Activated T-helper 9 cell treated with anti-CD3 and anti-CD28 coated beads, Interleukin-2, amount 50 U/mL, for 16 hours (primary cell): ENCODE measurements at places on chromosomes 1 and 21.

DNA sequence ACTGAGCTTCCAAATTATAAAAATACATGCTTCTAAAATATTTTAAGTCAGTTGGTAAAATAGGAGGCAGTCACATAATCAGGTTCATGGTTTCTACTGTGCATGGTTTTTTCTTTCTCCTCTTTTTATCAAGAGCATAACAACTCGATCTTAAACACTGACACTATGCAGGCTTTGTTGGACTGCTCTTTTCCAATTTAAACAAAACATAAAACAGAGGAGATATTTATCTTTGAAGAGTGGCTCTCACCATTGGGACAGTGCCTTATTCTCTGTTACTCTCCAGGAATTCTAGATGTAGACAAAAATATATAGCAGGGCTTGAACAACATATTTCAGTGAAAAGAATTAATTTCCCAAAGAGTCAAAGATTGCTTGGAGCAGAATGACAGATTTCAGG lies 883.5 kb upstream of the ADGRL2 start:
- DNase-seq, result no peak

- DNase-seq, result no peak
Observed at GRCh38 chr1:60874718-60875117, 207.6 kb upstream of the NFIA start.

DNA sequence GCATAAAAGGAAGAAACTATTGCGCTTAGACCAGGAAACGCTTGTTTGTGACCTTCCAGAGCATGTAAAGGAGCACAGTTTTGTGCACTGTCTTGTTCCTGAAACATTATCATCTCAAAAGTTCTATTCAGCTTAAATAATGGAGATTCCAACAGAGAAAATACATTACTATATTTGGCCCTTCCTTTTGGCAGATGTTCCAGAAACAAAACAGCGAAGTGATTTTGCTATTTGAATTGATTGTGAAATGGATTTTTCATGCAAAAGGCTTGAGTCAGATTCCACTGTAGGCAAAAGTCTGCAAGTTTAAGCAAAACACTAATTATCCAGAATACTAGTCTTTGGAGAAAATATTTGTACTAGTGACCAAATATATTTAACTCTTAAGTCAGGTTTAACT lies 80.3 kb upstream of the PTBP2 start:
- DNase-seq, result no peak

- peak; percentile 81 for DNase-seq
Observed at GRCh38 chr1:28668191-28668955, at the start of gene GMEB1. GMEB1 (plus strand) TSS chr1:28668784; CDS start chr1:28683613, 14,829 bp downstream.

GRCh38 chr21:36023092-36023480 lies 37.2 kb downstream of the SETD4 start:
- DNase-seq, result no peak

DNA sequence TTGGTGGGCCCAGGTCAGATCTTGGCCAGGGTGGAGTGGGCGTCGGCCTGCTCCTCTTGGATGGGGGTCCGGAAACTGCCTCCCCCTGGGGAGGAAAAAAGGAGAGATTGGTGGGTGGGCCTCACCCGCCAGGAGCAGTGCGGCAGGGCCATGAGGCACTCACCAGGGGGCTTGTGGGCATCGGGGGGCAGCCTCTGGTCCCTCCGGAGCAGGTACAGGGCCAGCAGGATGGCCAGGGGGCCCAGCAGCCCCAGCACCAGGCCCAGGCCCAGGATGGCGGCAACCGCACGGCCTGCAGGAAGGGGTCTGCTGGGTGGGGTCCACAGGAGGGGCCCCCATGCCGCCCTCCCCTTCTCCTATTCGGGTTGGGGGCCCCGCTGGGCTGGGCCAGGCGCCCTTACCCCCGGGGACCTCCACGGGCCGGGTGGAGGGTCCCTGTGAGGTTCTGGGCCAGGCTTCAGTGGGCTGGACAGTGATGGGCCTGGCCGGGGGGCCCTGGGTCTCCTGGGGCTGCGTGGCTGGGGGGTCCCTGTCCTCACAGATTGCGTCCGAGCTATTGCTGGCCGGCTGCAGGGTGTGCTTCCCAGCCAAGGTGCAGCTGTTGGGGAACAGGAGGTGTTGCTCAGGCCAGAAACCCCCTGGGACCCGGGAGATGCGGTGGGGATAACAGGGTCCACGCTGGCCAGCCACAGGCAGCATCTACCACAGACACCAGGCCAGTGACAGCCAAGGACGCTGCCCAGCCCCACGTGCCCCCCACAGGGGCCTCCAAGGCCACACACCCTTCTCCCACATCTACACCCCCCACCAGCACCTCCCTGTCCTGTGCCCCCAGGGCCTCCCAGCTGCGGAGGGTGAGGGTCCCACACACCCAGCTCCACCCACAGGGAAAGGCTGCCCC lies 2.2 kb downstream of the TNFRSF4 start:
- peak; percentile 1 for DNase-seq

GRCh38 chr1:183910845-183911244 lies 105.9 kb downstream of the RGL1 start:
- no peak for DNase-seq

DNA sequence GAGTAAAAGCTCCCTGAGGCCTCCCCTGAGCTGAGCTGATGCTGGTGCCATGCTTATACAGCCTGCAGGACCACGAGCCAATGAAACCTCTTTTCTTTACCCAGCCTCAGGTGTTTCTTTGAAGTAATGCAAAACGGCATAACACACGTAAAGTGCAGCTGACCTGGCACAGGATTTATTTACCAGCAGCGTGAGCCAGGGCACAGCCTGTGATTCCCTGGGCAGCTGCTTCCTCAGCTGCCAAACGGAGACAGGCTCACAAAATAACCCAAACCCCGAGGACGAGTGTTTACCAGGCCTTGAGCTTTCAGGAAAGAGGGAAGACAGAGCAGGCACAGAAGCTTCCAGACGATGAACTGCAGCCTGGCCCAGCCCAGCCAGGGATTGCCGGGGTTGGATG lies 120.6 kb upstream of the ARHGEF16 start:
- DNase-seq, result no peak

DNA sequence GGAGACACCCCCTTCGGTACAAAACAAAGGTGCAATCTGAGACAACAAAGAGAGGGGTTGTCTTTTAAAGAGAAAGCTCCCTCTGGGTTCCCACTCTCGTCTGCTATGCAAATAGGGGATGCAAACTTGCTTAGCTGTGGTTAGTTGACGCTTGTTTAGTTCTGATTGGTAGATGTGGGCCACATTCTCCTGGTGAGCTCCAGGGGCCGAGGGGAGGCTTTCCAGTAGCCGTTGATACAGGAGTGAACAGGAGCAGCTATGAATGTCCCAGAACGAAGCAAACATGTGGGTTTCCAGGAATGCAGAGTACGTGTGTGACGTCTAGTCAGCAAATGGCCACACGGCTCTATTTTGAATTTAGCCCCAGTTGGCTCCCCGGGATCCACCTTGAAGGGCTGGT lies 14.7 kb downstream of the TFF2 start:
- no peak for DNase-seq

GRCh38 chr21:34514576-34515115 lies 2.6 kb upstream of the KCNE1 start:
- DNase-seq, result no peak

GRCh38 chr1:242139442-242139841 lies 140.5 kb upstream of the MAP1LC3C start:
- DNase-seq, result no peak

GRCh38 chr1:85339089-85339488 lies 62.7 kb upstream of the BCL10 start:
- no peak for DNase-seq

- DNase-seq, result no peak
Observed at GRCh38 chr1:25112400-25112799, 119.9 kb downstream of the SYF2 start.

GRCh38 chr1:225544263-225544662 lies 108.7 kb downstream of the ENAH start:
- no peak for DNase-seq

DNA sequence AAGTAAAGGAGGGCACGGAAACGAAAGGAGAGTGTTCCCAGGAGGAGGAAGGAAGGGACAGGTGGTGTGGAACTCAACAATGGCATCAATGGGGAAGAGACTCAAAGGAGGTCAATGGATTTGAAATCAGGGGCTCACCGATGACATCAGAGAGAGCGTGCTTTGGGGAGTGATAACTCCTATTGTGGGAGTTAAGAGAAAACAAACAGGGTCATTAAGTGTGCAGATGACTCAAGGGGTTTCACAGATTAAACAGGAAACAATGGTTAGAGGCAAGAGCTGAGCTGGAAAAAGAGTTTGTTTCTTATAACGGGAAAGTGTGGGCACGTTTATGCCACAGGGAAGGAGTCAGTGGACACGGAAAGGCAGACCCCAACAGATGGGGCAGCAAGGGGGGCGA lies 629.1 kb downstream of the SMYD3 start:
- DNase-seq, result no peak

GRCh38 chr1:195769461-195769860 lies 838.8 kb downstream of the KCNT2 start:
- DNase-seq, result no peak

DNA sequence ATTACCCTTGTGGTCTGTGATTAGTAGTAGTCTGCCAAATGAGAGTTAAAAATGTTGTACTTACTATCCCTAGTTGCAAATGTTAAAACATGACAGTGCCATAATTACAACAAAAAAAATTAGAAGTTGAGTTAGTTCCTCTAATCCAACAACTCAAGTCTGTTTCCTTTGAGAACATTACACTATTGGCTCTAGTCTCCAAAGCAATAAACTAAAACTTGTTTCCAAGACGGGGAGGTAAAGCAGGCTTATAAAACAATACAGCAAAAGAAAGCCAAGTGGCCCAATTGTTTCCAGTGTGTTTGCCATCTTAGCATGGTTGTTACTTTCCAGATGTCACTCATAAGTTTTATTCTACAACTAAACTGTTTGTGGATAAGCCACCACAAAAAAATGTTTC lies 11.6 kb downstream of the KYAT3 start:
- DNase-seq, result no peak

- no peak for DNase-seq
Observed at GRCh38 chr1:227786673-227787512, 28.6 kb upstream of the PRSS38 start.

- DNase-seq, result no peak
Observed at GRCh38 chr1:63873751-63874150, 99.9 kb downstream of the ROR1 start.

GRCh38 chr1:188590641-188591040 lies 1761.9 kb downstream of the PLA2G4A start:
- DNase-seq, result no peak

DNA sequence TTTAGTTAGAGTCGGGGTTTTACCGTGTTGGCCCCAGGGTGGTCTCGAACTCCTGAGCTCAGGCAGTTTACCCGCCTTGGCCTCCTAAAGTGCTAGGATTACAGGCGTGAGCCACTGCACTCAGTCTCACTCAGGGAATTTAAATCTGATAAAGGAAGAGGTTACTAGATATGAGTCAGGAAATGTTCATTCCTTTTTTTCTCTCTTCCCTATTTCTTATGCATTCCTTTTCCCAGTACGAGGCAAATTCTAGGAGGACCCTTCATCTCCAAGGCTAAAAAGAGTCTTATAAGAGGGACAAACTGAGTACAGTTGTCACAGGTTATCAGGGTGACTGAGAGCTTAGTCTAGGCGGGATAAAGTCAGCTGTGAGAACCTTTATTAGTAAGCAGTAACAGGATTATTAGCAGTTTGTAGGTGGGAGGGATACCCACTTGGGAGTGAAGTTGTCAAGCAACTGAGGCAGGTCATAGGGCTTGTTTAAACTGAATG lies 9.1 kb downstream of the MACF1 start:
- no peak for DNase-seq

- no peak for DNase-seq
Observed at GRCh38 chr1:71784241-71784640, 498.1 kb downstream of the NEGR1 start.

DNA sequence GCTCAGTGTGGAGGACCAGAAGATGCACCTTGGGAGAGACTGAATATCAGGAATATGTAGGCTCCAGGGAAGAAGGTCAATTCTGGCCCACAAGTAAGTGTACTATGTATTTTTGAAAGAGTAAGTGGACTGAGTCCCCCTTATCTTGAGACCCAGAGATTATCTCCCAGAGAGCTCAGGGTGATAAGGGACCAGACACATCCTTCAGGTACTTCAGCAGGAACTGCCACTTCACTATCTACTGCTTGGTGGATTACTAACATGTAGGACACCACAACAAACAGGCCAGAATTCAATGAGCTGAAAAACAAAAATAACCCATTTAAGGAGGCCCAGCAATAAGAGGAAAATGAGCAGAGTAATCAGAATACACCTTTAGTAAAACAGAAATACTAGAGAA lies 119.2 kb downstream of the ZNF644 start:
- no peak for DNase-seq

DNA sequence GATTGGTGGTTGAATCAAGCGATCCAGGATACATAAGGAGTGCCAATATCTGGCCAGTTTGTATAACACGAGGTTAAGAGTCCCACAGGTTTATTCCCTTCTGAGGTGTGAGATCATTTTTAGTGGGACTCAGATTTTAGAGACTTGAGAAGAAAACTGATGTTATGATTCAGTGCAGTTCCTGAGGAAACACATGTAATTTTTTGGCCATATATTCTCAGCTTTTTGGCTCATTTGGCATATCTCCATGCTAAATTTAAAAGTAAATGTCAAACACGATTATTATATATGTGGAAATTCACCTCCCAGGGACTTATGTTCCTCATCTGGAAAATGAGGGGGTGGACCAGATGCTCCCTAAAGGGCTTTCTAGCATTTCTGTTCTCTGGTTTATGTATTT lies 39.2 kb upstream of the SERBP1 start:
- no peak for DNase-seq

GRCh38 chr1:214514032-214514818 lies 37.2 kb downstream of the PTPN14 start:
- DNase-seq, result no peak

GRCh38 chr1:92346866-92347640 lies 48.2 kb downstream of the RPAP2 start:
- no peak for DNase-seq

- no peak for DNase-seq
Observed at GRCh38 chr1:22056043-22056442, 3.5 kb downstream of the CDC42 start.

GRCh38 chr21:15742052-15742670 lies 12.4 kb downstream of the USP25 start:
- DNase-seq, result no peak

GRCh38 chr1:77582905-77583304 lies 99.6 kb downstream of the ZZZ3 start:
- no peak for DNase-seq
